ENCODE measurements at places on chromosomes 2 and 18.

GRCh38 chr2:235986361-235986760, 181.8 kb downstream of the GBX2 start:
- DNase-seq, result no peak

GRCh38 chr2:234983011-234983726, 31.4 kb downstream of the SH3BP4 start:
- no peak for DNase-seq

DNA sequence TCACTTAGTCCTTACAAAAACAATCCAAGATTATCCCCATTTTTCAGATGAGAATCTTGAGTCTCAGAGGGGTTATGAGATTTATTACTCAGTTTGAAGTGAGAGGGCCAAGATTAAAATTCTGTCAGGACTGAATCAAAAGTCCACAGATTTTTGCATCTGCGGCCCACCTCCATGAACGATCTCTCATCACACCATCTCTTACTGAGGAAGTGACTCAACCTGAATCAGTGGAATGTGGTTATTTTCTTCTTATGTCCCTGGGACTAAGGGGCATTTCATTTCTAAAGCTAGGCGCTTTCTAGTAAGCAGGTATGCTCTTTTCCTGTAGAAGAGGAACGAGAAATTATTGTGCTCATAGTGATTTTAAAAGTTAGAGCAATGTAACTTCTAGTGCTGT, 360.3 kb upstream of the SPHKAP start:
- no peak for DNase-seq

DNA sequence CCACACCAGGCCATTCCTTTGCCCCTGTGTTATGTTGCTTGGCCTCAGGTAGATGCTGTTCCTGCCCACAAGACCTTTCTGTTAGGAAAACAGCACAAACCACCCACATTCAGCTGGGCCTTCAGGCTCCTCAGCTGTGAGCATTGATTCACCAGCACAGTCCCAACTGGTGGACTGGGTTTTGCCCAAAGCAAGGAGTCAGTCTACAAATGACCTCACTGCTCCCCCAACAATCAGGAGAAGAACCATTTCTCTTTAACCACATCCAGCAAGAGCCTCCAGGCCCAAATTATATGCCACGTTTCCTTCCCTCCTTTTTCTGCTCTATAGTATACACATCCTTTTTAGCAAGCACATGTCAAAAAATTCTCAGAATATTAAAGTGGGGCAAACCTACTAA, 5.2 kb downstream of the TMEM163 start:
- DNase-seq, result no peak

DNA sequence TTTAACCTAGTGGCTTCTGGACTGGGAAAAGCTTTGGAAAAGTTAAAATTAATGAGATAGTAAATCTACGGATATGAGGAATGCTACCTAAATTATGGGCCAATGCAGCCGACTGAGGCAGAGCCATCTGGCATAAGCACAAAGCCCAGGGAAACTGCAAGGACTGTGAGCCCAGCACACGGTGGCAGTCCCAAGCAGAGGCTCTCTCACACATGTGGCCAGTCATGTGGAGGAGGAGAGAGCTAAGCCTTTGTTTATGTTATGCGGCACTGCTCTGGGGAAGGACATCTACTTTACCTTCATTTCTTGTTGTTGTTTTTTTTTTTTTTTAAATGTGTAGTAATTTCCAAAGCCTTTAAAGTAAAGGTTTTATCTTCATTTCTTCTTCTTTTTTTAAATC, 267.0 kb downstream of the STK39 start:
- DNase-seq, result no peak

DNA sequence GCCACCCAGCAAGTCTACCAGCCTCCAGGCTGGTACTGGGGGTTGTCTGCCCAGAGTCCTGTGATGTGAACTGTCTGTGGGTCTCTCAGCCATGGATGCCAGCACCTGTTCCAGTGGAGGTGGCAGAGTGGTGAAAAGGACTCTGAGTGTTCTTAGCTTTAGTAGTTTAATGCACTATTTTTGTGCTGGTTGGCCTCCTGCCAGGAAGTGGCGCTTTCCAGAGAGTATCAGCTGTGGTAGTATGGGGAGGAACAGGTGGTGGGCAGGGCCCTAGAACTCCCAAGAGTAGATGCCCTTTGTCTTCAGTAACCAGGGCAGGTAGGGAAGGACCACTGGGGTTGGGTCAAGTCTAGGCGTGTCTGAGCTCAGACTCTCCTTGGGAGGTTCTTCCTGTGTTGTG, 356.7 kb downstream of the STK39 start:
- DNase-seq, result no peak

GRCh38 chr18:74146756-74147155, 878 bp downstream of the FBXO15 start:
- DNase-seq, result no peak

DNA sequence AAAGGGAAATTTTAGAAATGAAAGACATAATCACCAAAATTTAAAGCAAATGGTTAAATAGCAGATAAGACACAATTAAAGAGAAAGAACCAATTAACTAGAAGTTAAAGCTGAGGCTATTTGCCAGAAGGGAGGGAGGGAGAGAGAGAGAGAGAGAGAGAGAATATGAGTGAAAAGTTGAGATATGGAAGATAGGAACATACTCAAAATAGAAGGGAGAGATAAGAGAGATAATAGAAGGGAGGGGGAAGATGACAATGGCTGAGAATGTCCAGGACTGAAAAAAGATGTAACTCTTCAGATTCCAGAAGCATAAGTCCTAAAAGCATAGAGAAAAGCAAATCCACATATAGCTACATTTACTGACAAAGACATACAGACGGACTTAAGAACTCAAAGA, 17.1 kb upstream of the AAK1 start:
- DNase-seq, result no peak

GRCh38 chr2:240189686-240190085, 49.2 kb upstream of the OTOS start:
- no peak for DNase-seq
